ENCODE measurements at places on chromosomes 2 and 18.
A peak's percentile ranks its signal among the peaks of the same experiment; 100 is the strongest.

- no peak for DNase-seq
These were observed 755 bp downstream of the SPAST start for GRCh38 chr2:32064021-32064601.

- no peak for DNase-seq
These were observed 262.7 kb downstream of the ATAD2B start for GRCh38 chr2:23664066-23664788.

- peak; percentile 57 for DNase-seq
These were observed at the start of gene GPR155 for GRCh38 chr2:174486563-174487107. TSS of gene GPR155 (minus strand) at chr2:174487029. CDS start at chr2:174481956, 5,073 bp downstream.

GRCh38 chr2:25322312-25322711 lies 19.4 kb downstream of the DNMT3A start:
- no peak for DNase-seq

DNA sequence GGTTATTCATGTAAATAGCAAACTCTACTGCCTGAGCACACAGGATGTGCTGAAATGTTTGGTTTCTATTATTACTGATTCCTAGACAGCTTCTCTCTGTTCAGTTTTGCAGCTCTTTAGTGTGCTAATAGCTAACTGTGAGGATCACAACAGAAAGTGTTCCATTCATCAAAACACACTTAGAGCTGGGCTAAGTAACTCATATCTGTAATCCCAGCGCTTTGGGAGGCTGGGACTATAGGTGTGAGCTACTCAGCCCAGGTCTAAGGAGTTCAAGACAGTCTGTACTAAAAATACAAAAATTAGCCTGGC lies 63.2 kb downstream of the MOGAT1 start:
- DNase-seq = no peak

DNA sequence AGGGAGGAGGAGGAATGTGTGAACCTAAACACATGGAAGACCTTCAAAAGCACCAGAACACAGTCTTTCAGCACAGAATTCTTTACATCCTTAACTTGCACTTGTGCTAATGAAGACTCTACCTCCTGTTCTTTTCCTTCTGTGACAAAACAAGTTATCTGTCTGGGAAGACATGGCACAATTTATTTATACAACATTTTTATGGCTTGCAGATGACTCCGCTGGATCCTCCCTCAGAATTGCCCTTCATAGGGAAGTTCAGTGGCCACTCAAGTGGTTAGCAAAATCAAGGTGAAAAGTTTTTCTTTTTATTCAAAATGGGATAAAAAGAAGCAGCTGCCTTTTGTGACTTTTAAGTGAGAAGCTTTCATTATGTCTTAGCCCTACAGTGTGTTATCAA lies 21.4 kb downstream of the BCL2L11 start:
- DNase-seq = no peak

- DNase-seq = no peak
These were observed 47.6 kb upstream of the ZNF521 start for GRCh38 chr18:25399554-25399953.

DNA sequence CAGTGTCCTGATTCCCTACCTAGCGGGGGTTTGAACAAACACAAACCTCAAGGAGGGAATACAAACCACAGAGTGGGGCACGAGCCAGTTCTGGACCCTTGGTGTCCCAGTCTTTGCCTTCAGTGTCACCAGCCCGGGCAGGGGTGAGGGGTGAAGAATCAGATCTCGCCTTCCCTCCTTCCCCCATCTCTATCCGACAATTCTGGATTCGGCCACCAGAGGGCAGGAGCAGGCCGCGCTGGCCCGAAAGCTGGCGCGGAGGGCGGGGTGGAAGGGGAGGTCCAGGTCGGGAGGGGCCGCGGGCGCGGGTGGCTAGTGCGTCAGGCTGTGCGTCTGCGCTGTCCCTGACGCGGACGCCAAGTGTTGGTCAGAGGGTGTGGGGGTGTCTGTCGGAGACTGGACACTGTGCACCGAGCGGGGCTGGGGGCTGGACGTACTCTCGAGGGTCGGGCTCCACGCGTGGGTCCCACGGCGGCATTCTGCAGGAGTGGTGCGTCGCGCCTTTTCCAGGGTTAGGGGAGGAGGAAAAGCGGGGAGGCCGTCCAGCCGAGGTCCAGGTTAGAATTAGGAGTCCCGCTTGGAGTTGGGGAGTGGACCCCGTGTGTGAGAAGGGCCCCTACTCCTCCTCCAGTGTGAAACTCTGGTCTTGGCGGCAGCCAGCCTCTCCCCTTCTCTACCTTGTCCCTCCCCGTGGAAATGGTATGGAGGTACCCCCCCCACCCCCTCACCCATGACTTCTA lies 2.9 kb upstream of the CRYBA2 start:
- peak; percentile 86 for DNase-seq

DNA sequence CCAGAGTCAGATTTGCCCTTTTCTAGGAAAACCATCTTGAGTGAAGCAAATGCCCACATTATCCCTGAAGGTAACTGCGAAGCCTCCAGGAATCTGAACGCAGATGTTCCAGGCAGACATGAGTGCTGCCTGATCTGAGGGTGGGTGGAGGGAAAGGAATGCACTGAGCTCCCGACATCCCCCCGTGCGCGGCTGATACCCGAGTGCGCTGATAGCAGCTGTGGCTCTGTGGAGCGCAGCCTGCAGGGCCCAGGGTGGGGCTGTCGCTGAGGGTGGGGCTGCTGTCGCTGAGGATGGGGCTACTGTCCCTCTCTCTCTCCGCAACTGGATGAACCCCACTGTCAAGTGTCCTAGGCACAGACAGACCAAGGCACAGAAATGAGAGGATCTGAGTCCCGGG lies 82.4 kb downstream of the GFPT1 start:
- DNase-seq = no peak

GRCh38 chr2:157996799-157997198 lies 104.9 kb upstream of the UPP2 start:
- DNase-seq = no peak

GRCh38 chr2:187129306-187129705 lies 280.3 kb upstream of the ZSWIM2 start:
- DNase-seq = no peak

DNA sequence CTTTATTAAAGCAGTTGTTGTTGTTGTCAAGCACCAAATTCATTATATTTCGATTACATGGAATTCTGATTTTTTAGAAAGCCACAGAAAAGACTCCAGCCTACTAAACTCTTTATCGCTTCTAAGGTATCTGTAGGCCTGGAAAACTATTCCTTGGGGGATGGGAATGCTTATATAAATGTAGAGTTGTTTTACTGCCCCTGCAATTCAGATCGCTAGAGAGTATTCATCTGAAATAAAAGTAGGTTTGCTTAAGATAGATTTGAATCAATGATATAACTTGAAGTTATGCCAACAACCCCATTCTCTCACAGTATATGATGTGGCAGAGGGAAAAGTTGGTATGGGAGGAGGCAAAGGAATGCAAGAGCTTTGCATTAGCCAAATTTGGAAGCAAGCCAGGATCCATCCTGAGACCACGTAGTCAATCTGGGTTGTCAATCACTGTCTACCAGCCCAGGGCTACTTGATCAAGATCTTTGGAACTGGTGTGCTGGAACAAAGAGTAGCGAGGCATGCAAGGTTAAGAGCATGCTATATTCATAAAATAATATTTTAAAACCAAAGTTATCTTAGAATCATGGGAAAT lies 95.9 kb downstream of the LYPD6B start:
- DNase-seq = no peak

GRCh38 chr2:9641641-9642040 lies 10.8 kb upstream of the YWHAQ start:
- no peak for DNase-seq

DNA sequence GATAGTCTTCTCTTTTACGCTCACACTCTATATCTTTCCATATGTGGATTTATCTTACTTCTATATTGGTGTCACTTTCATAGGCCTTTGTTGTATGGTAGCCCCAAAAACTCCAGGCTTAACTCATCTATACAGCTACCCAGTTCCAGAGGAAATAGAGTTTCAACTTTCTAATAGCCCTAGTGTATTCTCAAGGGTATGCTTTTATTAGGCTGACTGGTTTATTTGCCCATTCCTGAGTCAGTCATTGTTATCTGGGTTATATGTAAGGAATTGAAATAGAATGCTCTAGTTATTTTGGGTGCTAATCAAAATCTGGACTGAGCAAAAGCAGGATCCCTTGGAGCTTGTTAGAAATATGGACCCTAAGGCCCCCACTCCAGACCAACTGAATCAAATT lies 307.4 kb upstream of the KCNJ3 start:
- no peak for DNase-seq

DNA sequence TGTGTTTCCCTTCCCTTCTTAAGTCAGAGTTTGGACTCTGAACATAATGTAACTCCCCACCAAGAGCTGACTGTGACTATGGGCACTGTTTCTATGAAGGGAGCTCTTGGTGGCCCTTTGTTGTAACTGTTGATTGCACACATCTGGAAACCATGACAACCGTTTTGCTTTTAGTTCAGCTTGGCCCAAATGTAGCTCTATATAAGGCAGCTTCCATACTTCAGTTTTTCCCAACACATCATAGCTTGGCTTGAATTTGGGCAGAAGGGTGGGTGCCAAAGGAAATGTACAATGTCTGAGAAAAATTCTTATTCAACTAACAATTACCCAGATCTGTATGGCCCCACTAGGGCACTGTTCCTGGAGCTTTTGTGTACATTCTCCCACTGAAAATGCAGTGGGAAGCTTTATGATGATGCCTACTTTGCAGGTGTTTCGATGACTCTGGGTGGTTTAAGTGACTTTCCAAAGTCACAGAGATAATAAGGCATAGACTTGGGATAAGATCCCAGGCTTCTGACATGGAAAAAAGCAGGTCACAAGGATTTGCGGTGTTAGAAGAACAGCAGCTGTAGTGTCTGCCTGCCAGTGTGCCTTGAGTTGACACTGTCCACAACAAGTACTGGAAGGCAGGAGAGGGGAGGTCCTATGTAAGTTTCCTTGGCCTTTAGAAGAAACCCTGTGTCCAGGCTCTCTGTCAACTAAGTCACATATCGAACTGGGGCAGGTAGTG lies 2.4 kb upstream of the CETN1 start:
- no peak for DNase-seq

DNA sequence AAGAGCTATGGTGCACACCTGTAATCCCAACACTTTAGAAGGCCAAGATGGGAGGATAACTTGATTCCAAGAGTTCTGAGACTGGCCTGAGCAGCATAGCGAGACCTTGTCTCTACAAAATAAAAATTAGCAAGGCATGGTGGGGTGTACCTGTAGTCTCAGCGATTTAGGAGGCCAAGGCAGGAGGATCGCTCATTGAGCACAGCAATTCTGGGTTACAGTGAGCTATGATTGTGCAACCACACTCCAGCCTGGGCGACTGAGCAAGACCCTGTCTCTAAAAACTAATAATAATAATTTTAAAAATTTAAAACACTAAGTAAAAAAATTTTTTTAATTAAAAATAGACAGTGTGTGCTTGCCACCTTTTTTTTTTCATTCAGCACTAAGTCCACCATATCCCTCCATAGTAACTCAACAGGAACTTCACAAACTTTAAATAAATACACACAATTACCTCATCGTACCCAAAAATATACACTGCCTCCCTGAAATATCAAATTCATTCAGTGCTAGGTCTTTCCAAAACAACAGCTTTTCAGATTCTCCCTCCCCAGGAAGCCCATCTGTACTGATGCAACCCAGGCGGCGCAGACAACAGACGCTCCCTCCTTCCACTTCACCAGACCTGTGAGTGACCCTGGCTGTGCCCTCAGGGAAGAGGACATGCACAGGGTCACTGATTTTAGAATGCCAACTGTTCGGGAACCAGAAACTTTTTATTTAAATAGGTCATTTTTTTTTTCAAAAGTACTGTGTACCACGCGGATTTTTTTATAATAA lies 29.6 kb downstream of the FAM168B start:
- DNase-seq = no peak

DNA sequence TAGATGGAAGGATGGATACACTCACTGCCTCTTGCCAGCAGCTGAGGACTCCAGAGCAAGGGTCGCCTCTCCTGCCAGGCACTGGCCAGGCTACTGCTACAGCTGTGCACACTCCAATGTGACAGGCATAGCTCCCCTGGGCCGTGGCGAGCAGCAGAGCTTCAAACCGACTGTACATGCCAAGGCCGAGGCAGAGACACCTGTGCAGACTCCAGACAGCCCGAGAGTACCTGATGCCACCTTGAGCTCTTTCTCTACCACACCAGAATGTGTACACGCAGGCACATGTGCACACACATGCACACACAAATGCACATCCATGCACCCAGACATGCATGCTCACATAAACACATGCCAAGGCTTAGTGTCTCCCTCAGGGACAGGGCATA lies 508.3 kb upstream of the MYT1L start:
- no peak for DNase-seq

- DNase-seq = no peak
These were observed 121.0 kb upstream of the MSTN start for GRCh38 chr2:190183539-190183938.

DNA sequence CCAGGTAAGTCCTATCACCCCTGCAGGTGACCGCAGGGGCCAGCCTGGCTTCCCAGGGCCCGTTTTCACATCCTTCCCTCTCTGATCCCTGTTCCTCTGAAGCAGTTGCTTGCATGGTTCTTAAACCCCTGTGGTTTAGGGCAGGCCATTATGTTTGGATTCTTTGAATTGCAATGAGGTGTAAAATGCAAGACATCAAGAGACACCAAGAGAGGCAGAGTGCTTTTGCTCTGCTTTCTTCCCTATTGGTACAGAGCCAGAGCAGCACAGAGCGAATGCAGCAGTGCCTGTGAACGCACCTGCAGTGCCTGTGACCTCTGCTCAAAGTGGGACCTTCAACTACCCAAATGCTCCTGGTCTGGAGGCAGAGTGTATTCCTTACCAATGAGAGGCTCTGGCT lies 7.6 kb downstream of the RFX8 start:
- no peak for DNase-seq

DNA sequence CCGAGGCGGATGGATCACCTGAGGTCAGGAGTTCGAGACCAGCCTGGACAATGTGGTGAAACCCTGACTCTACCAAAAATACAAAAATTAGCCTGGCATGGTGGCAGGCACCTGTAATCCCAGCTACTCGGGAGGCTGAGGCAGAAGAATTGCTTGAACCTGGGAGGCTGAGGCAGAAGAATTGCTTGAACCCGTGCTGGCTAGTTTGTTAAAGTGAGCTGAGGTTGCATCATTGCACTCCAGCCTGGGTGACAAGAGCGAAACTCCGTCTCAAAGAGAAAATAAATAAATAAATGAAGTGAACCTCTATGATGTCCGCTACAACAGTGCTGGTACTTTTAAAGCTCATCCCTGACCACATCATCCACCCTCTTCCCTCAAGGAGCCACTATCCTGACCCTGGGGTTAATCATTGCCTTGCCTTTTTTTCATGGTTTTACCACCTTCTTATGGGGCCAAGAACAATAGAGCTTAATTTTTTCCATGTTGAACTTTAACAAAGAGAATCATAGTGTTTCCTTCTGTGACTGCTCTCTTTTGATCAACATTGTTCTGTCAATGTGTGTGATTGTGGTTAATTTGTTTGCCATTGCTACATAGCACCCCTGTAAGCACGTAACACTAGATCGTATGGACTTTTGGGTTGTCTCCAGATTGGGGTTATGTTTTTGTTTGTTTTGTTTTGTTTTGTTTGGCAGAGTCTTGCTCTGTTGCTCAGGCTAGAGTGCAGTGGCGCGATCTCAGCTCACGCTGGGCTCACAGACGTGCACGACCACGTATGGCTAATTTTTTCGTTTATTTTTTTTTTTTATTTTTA lies 17.1 kb upstream of the ATRAID start:
- no peak for DNase-seq

- no peak for DNase-seq
These were observed 22.7 kb upstream of the CELF4 start for GRCh38 chr18:37588289-37588688.

GRCh38 chr2:31004257-31004656 lies 134.0 kb downstream of the GALNT14 start:
- no peak for DNase-seq

- no peak for DNase-seq
These were observed 57.2 kb downstream of the INPP4A start for GRCh38 chr2:98501876-98502275.

GRCh38 chr18:51255693-51256092 lies 58.2 kb upstream of the MEX3C start:
- DNase-seq = no peak
